Natural killer cell treated with Interleukin-12 subunit alpha and Interleukin-12 subunit beta and Interleukin-15 and Interleukin-18, amount 100 ng/mL, for 72 hours (primary cell): ENCODE measurements at places on chromosomes 5 and 9. TPM values are rescaled to one million over a fixed set of nuclear protein-coding genes. Genes with fewer than 3 reads are reported as not detected.

Gene APBA1
- 0.57 TPM for total RNA-seq

Gene MAT2B
- 86.1 TPM for total RNA-seq

Gene FOXD4L3
- not detected for total RNA-seq

Gene NUTM2G
- not detected for total RNA-seq

Gene ADAMTSL1
- not detected for total RNA-seq

Gene CCT5
- total RNA-seq: 417 TPM

Gene ACOT12
- total RNA-seq: not detected

Gene PCDHGB3
- total RNA-seq: 0.71 TPM

Gene SEMA6A
- not detected for total RNA-seq

Gene SPINK5
- not detected for total RNA-seq

Gene PCA3
- total RNA-seq: not detected

Gene SLC36A3
- total RNA-seq: not detected
